ENCODE measurements at places on chromosomes 11 and 22.

GRCh38 chr11:61958590-61958989 is 8.4 kb downstream of the BEST1 start:
- no peak for DNase-seq

DNA sequence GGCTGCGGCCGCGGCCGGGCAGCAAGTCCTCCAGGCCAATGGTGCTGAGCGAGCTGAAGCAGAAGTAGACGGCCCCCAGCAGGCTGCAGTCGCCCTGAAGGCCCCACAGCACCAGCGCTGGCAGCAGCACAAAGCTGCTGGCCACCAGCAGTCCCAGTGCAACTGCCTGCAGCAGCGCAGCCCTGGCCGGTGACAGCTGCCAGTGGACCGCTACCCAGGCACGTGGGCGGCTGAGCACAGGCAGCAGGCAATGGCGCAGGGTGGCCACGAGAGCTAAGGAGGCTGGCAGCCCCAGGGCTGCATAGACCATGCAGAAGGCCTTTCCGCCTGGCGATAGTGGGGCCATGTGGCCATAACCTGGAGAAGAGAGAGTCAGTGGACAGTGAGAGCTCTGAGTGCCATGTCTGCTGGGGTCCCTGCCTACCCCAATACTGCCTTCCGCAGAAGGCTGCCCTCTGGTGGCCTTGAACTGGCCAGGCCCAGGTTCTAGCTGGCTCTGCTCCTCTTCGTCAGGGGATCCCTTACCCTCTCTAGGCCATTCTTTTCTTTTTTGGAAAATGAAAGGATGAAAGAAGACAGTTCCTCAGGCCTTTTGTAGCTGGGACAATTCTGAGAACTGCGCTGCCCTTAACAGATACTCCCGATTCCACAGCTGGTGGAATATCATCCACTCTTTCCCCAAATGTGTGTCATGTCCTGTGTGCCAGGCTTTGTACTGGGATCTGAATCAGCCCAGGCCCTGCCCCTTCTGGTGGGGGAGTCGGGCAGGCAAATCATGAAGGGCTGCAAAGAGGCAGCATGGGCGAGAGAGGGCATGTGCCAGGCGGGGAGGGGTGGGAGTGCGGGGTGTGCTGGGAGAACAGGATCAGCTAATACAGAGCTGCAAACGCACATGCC is 1.8 kb downstream of the KCNK7 start:
- no peak for DNase-seq

DNA sequence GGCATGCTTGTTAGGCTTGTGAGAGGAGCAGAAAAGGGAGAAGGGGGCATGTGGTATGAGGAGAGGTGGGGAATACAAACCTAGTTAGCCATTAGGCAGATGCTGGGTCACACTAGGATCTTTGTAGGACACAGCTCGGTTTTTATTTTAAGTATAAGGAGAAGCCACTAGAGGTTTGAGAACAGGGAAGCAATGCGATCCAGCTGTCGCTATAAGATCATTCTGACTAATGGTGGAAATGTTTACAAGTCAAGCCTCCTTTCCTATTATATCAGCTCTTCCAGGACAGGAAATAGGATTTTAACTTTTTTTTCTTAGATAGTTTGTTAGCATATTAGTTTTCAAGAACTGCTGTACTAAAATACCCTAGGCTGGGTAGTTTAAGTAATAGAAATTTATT is 609.9 kb downstream of the INSC start:
- no peak for DNase-seq

- DNase-seq: no peak
Observed at GRCh38 chr11:47523490-47524225, 29.3 kb downstream of the CELF1 start.

All from neuronal stem cell (in vitro differentiated cells).